Chondrocyte (in vitro differentiated cells): ENCODE measurements at places on chromosomes 13 and 19. TPM values are rescaled to one million over a fixed set of nuclear protein-coding genes. Genes with fewer than 3 reads are reported as not detected.

DNA sequence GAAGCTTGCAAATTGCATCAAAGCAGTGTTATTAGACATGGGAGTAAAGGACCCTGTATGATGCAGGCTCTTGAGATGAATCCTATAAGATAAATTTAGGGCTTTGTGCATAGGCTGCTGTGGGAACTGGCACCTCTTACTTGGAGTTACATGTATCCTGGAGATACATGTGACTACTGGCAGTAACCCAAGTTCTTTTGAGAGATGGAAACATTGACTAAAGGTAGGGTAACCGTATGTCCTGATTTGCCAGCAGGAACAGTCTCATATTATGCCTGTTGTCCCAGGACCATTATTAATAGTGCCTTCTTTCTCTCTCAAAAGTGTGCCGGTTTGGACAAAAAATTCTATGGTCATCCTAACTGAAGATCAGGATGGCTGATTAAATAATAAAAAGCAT lies 195.4 kb downstream of the LACC1 start:
- no peak for DNase-seq
- no peak overlapping the region for H3K4me3 ChIP-seq
- peaks cover 4% of the 10 kb centered on the region for H3K4me1 ChIP-seq
- no peak overlapping the region for H3K27ac ChIP-seq
- H3K36me3 ChIP-seq: peaks cover 5% of the 10 kb centered on the region

DNA sequence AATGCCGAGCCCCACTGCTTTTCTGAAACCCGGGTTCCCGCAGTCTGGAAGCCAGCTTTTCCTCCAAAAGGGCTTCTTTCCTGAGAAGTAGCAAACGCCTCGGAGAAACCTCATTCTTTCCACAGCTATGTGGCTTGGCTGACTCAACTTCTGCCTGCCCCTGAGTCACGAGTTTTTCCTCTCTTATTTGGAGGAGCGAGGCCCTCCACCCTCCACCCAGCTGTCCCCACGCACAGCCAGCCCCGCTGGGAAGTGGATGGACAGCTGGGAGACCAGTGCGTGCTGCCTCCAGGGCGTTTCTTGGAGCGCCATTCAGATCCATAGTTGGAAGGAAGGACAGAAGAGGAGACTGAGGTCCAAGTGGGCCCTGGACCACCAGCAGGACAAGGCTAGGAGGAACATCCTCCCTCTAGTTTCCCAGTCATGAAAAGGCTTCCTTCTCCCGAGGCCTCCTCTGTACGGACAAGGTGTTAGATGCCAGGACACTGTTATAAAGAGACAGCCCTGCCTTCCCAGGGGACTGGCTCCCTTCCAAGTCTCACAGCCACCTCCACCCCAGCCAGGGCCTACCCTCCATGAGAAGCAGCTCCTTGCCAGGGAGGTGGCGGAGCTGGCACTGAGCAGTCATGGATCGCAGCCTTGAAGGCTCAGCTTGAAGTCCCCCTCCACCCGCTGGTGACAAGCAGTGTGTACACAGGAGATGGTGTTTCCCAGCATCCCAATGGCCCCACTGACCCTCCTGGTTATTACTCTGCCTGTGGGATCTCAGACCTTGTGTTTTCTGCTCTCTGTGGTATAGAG lies 2.5 kb upstream of the PLEKHF1 start:
- no peaks in the 10 kb centered on the region for H3K27me3 ChIP-seq
- peak overlapping the region; percentile 57 for H3K4me3 ChIP-seq
- peaks cover 2% of the 10 kb centered on the region for H3K36me3 ChIP-seq
- H3K4me1 ChIP-seq: peaks cover 66% of the 10 kb centered on the region
- peak overlapping the region; percentile 99 for H3K27ac ChIP-seq
- no peak for DNase-seq

GRCh38 chr19:49224879-49225278 lies 67.3 kb downstream of the TRPM4 start:
- peaks cover 5% of the 10 kb centered on the region for H3K4me1 ChIP-seq
- H3K4me3 ChIP-seq: no peak overlapping the region
- no peaks in the 10 kb centered on the region for H3K27me3 ChIP-seq

The SIGLECL1 gene
- not detected in 3 replicates for total RNA-seq

The PSPN gene
- total RNA-seq: 2.8 to 3.4 TPM (median 3.1 TPM) in 3 replicates

DNA sequence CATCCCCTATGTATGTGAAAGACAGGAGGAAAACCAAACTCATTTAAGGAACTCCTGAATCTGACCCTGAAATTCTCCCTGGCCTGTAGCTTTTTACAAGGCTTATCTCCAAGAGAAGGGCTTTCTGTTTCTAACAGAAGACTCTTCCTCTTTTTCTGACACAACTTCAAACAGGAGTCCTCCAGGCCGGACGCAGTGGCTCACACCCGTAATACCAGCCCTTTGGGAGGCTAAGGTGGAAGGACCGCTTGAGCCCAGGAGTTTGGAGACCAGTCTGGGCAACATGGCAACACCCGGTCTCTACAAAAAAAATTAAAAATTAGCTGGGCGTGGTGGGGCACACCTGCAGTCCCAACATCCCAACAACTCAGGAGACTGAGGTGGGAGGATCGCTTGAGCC lies 41.9 kb downstream of the CARS2 start:
- peaks cover 53% of the 10 kb centered on the region for H3K36me3 ChIP-seq
- DNase-seq: no peak
- H3K4me1 ChIP-seq: no peaks in the 10 kb centered on the region
- H3K27me3 ChIP-seq: no peaks in the 10 kb centered on the region
- H3K27ac ChIP-seq: no peak overlapping the region

The ZNF28 gene
- total RNA-seq: 13.9 to 17.4 TPM (median 16.7 TPM) in 3 replicates

The LRRC4B gene
- 0.31 to 1.2 TPM (median 0.52 TPM) in 3 replicates for total RNA-seq

- H3K27ac ChIP-seq: no peak overlapping the region
- no peaks in the 10 kb centered on the region for H3K27me3 ChIP-seq
- peaks cover 29% of the 10 kb centered on the region for H3K4me1 ChIP-seq
- H3K4me3 ChIP-seq: no peak overlapping the region
- no peaks in the 10 kb centered on the region for H3K36me3 ChIP-seq
Measured at GRCh38 chr13:32007494-32007893, 24.1 kb upstream of the FRY start.

- peaks cover 8% of the 10 kb centered on the region for H3K27me3 ChIP-seq
- no peaks in the 10 kb centered on the region for H3K4me1 ChIP-seq
- H3K27ac ChIP-seq: no peak overlapping the region
- no peak for DNase-seq
Measured at GRCh38 chr19:49255674-49256073, 69.3 kb downstream of the SLC6A16 start.

GRCh38 chr13:95411428-95412040 lies 110.3 kb upstream of the ABCC4 start:
- no peak overlapping the region for H3K27ac ChIP-seq
- no peak overlapping the region for H3K4me3 ChIP-seq
- no peaks in the 10 kb centered on the region for H3K27me3 ChIP-seq
- H3K36me3 ChIP-seq: no peaks in the 10 kb centered on the region
- no peaks in the 10 kb centered on the region for H3K4me1 ChIP-seq

GRCh38 chr13:40908546-40908945 lies 110.6 kb downstream of the ELF1 start:
- DNase-seq: no peak
- H3K27me3 ChIP-seq: no peaks in the 10 kb centered on the region
- H3K4me3 ChIP-seq: no peak overlapping the region
- no peak overlapping the region for H3K27ac ChIP-seq
- H3K4me1 ChIP-seq: peaks cover 14% of the 10 kb centered on the region
- H3K36me3 ChIP-seq: no peaks in the 10 kb centered on the region

The ZNF626 gene
- total RNA-seq: 9.3 to 18.5 TPM (median 9.9 TPM) in 3 replicates

DNA sequence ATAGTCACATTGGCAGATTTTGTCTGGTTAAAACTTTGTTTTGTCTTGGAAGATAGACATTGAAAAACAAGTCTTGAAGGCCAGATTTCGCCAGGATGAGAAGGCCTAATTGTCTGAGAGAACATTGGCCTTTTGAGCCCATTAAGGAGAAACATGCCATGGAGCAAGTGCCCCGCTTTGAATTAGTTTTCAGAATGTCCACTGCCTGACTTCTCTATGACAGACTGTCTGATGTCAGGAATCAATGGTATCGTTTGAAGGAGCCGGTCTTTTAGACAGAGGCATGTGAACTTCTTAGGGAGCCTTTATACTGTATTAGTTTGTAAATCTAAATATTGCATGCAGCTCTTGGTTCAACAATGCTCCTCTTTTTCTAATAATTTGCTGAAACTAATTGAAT lies 155.9 kb downstream of the DLEU7 start:
- H3K4me1 ChIP-seq: peaks cover 51% of the 10 kb centered on the region
- peaks cover 3% of the 10 kb centered on the region for H3K36me3 ChIP-seq
- no peak overlapping the region for H3K27ac ChIP-seq
- no peaks in the 10 kb centered on the region for H3K27me3 ChIP-seq

DNA sequence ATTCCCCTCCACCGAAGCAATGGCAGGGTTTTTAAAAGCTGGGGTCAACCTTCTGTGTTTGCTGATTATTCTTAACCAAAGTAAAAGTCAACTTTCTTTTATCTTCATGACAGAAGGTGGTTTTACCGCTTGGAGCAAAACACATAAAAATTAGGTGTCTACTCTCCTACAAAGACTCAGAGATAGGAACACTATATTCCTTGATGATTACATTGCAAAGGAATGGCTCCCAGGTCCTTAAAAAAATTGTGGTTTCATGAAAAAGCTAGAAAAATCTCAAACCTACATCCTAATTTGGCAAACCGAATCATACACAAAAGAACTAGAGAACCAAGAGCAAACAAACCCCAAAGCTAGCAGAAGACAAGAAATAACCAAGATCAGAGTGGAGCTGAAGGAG lies 760.4 kb upstream of the PCDH20 start:
- H3K4me3 ChIP-seq: no peak overlapping the region
- H3K4me1 ChIP-seq: peaks cover 12% of the 10 kb centered on the region
- no peak for DNase-seq
- H3K36me3 ChIP-seq: no peaks in the 10 kb centered on the region
- no peaks in the 10 kb centered on the region for H3K27me3 ChIP-seq

The FLT3 gene
- total RNA-seq: not detected in 3 replicates

- H3K36me3 ChIP-seq: no peaks in the 10 kb centered on the region
- no peak overlapping the region for H3K4me3 ChIP-seq
- no peak overlapping the region for H3K27ac ChIP-seq
- DNase-seq: no peak
Measured at GRCh38 chr13:100680131-100680530, 5.5 kb upstream of the TMTC4 start.

- H3K27me3 ChIP-seq: peaks cover 21% of the 10 kb centered on the region
- H3K27ac ChIP-seq: no peak overlapping the region
- peaks cover 9% of the 10 kb centered on the region for H3K4me1 ChIP-seq
- no peaks in the 10 kb centered on the region for H3K36me3 ChIP-seq
- DNase-seq: no peak
Measured at GRCh38 chr13:28046981-28047380, 53.4 kb downstream of the FLT3 start.

DNA sequence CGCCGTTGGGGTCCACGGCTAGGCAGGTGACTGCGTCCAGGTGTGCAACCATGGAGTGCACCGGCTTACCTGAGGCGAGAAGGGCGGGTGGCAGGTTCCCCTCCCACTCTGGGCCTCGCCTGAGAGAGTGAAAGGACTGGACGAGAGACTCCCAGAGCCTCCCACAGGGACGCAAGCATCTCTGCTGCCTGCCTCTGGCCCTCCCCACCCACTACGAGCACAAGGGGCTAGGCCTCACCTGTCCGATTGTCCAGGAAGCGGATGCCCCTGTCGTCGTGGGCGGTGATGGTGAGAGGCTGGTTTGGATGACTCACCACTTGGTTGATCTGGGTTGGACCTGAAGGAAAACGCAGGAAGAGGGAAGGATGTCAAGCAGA lies 5.1 kb upstream of the PRKD2 start:
- H3K27me3 ChIP-seq: no peaks in the 10 kb centered on the region
- peaks cover 22% of the 10 kb centered on the region for H3K36me3 ChIP-seq
- DNase-seq: peak; percentile 81
- H3K4me3 ChIP-seq: no peak overlapping the region

DNA sequence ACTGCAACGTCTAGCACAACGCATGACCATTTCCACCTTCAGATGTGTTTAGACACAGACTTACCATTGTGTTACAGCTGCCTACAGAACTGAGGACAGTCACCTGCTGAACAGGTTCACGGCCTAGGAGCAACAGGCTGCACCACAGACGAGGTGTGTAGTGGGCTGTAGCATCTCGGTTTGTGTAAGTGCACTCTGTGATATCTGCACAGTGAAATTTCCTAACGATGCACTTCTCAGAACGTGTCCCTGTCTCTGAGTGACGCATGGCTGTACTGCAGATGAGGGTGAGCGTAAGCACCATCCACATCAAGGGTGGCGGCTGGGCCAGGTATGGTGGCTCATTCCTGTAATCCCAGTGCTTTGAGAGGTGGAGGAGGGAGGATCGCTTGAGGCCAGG lies 15.2 kb downstream of the DCUN1D2 start:
- no peak for DNase-seq
- H3K27me3 ChIP-seq: no peaks in the 10 kb centered on the region
- no peaks in the 10 kb centered on the region for H3K4me1 ChIP-seq
- no peak overlapping the region for H3K27ac ChIP-seq
- H3K4me3 ChIP-seq: no peak overlapping the region
- H3K36me3 ChIP-seq: peaks cover 35% of the 10 kb centered on the region

GRCh38 chr19:46661735-46662592 lies 982 bp upstream of the DACT3 start:
- H3K27me3 ChIP-seq: no peaks in the 10 kb centered on the region
- H3K4me1 ChIP-seq: peaks cover 27% of the 10 kb centered on the region
- H3K4me3 ChIP-seq: peak overlapping the region; percentile 77
- no peak for DNase-seq
- no peaks in the 10 kb centered on the region for H3K36me3 ChIP-seq

GRCh38 chr19:46670813-46671212 lies 9.8 kb upstream of the DACT3 start:
- peaks cover 13% of the 10 kb centered on the region for H3K36me3 ChIP-seq
- H3K4me3 ChIP-seq: no peak overlapping the region
- no peak overlapping the region for H3K27ac ChIP-seq

The TMC4 gene
- 0.73 to 3.7 TPM (median 3.2 TPM) in 3 replicates for total RNA-seq

DNA sequence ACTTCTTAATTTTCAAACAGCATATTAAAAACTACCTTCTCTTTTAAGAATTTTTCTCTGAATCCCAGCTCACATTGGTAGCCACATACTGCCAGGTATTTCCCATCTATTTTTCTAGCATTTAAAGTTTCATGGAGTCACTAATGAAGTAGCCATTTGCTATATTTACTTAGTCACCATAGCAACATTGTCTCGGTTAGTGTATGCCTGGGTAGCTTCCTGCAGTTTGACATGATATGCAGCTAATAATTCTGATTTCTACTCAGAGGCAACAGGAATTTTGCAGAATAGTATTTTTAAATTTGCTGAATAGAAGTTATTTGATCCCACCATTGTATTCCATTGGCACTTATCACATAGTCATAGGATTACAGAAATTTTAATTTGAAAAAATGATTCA lies 30.9 kb upstream of the KCTD4 start:
- peak overlapping the region; percentile 74 for H3K27ac ChIP-seq
- peaks cover 30% of the 10 kb centered on the region for H3K4me1 ChIP-seq
- DNase-seq: no peak

DNA sequence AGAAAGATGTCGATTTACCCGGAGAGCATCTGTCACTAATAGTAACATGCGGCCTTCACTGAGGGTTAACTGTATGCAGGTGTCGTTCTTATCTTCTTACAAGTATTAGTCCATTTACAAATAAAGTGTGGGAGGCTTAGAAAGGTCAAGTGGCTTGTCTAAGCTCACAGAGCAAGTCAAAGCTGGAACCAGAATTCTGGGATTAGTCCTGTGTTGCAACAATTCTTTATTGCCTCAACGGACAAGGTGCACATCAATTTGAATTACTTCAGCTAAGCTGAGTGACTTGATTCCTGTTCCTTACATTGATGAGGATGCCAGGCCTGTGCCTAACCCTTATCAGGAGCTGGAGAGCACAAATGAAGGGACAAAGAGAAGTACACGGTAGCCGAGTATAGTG lies 1193.6 kb downstream of the UQCRFS1 start:
- H3K36me3 ChIP-seq: no peaks in the 10 kb centered on the region
- H3K27ac ChIP-seq: no peak overlapping the region
- no peak overlapping the region for H3K4me3 ChIP-seq
- DNase-seq: no peak
- H3K4me1 ChIP-seq: peaks cover 21% of the 10 kb centered on the region
- H3K27me3 ChIP-seq: peaks cover 2% of the 10 kb centered on the region
